Cerebellar cortex (tissue), 1 donor: ENCODE measurements at places on chromosomes 7 and 10.

GRCh38 chr7:75694638-75695399 lies 43.9 kb downstream of the HIP1 start:
- DNase-seq, result peak; percentile 22

- DNase-seq, result no peak
Measured at GRCh38 chr10:95426482-95426881, 134.7 kb downstream of the SORBS1 start.

DNA sequence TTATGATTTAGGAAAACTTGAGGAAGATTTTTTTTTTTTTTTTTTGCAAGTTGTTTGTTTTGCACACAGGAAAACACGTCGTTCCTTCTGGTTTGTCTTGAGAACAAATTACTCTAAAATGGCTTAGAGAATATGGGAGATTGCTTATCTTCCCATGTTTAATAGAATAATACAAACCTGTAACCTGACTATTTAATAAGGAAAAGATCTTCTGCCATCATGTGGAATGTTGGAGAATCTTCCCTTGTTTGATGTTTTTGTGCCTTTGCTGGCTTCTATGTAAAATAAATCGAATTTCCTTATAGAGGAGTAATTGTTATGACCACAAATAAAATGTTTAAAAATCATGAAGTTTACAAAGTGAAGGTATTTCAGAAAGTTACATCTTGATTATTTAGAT lies 818.8 kb downstream of the GATA3 start:
- no peak for DNase-seq

DNA sequence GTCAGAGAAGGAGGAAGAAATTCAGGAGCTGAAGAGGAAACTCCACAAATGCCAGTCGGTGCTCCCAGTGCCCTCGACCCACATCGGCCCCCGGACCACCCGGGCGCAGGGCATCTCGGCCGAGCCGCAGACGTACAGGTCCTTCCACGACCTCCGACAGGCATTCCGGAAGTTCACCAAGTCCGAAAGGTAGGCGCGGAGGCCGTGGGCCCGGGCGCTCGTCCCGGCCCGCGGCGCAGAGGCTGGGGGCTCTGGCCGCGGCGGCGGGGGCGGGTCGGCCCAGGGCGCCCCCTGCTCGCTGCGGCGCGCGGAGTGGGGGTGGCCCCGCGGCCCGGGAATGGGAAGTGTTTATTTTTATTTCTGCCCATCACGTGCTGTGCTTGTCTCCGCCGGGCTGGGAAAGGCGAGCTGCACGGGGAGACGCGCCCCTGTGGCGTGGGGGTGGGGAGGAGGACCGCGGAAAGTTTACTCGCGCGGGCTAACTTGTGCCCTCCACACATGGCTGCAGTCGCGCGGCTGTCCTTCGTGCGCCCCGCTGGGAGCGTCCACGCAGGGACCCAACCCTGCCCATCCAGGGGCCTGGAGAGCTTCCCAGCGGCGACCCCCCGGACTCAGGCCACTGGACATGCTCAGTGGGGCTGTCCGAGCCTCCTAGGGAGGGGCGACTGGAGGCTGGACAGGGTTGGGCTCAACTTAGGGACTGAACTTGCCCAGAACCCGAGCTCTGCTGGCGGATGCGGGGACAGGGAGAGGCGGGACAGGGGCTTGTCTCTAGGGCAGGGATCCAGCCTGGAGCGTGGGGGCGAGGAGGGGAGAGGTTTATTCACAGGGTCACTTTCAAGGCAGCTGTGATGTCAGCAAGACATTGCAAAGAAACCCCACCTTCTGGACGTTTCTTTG lies 82.6 kb upstream of the PRKG1 start:
- DNase-seq, result peak; percentile 46

DNA sequence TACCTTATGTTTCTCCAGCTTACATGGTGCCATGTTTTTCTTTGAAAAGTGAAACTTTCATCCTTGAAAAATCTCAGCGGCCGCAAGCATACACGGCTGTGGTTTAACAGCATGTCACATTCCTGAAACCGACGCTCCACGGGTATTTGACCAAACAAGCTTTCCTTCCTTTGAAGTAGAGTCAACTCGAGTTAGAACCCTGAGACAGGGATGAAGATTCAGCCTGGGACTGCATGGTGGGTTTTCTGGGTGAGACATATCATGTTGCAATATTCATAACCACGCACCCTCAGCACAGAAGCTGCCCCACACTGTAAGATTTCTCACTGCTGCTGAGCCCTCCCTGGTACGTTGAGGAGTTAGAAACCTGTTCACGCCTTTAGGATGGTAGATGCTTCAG lies 8.1 kb downstream of the CYP26A1 start:
- no peak for DNase-seq

- DNase-seq, result peak; percentile 63
Measured at GRCh38 chr10:12597788-12598765, 248.7 kb downstream of the CAMK1D start.

GRCh38 chr10:119726676-119727261 lies 919 bp downstream of the INPP5F start:
- no peak for DNase-seq

- no peak for DNase-seq
Measured at GRCh38 chr7:151429237-151429559, 10.7 kb downstream of the CRYGN start.

DNA sequence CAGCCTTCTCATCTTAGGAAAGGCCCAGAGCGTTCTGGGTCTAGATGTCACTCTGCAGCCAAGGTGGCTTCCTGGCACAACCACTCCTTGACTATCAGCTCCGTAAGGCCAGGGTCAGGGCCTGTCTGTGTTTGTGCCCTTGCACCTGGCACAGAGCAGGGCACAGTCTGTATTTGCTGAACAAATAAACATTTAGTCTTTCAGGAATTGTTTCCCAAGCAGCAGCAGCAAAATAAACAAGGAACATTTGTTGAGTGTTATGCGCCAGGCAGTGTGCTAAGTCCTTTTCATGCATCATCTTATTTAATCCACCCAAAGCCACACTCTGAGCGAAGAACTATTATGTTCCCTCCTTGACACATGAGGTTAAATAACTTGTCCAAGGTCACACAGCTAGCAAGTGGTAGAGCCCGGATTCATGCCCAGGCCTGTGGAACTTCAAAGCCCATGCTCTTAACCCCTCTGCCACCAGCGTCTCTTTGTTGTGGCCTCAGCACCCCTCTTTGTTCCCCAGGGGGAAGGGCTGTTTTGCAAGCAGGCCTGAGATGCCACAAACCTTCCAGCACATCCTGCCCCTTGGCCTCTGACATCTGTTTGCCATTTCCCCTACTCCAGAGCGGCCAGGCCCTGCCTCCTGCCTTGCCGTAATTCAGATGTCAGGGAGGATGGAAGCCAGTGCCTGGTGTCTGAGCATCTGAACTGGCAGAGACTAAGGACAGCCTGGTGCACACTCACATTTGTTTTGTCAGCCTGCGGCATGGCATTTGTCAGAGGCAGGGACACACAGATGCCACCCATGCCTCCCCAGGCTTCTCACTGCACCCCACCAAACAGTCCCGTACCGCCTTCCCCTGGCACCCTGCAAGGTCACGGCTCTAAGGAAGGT lies 325.8 kb upstream of the ZMIZ1 start:
- no peak for DNase-seq

- DNase-seq, result no peak
Measured at GRCh38 chr7:100567031-100567730, 6.5 kb downstream of the SAP25 start.

GRCh38 chr10:35925493-35925892 lies 283.4 kb upstream of the FZD8 start:
- DNase-seq, result no peak

DNA sequence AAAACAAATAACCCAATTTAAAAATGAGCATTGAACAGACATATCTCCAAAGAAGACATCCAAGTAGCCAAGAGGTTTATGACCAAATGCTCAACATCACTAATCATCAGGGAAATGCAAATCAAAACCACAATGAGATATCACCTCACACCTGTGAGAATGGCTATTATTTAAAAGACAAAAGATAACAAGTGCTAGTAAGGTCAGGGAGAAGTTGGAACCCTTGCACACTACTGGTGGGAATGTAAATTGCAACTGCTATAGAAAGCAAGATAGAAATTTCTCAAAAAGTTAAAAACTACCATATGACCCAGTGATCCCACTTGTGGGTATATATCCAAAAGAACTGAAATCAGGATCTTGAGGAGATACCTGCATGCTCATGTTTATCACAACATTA lies 49.5 kb downstream of the SGMS1 start:
- no peak for DNase-seq

DNA sequence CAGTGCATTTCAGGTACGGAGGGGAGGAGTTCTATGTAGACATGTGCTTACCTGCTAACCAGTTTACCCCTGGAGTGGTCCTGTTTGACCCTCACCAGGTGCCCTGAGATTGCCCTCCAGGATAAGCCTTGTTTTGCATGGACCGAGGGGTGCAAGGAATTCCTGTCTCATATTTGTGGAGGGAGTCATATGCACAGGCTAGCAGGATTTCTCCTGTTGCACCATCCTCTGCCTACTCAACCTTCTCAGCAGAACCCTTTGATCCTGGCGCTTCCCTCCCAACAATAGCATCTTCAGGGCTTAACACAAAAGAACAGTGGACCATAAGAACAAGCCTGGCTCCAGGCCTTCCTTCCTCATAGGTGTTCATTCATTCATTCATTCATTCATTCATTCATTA lies 7.2 kb downstream of the TRPV6 start:
- no peak for DNase-seq

- peak; percentile 83 for DNase-seq
Measured at GRCh38 chr7:55280031-55280454, 85.1 kb upstream of the LANCL2 start.

- no peak for DNase-seq
Measured at GRCh38 chr7:4629287-4629895, 52.7 kb upstream of the FOXK1 start.

- DNase-seq, result peak; percentile 5
Measured at GRCh38 chr7:31919678-31920369, 150.4 kb downstream of the PDE1C start.

- no peak for DNase-seq
Measured at GRCh38 chr7:77197141-77197540, 2.5 kb downstream of the FGL2 start.

GRCh38 chr7:121078701-121079227 lies 90.3 kb downstream of the CPED1 start:
- no peak for DNase-seq

DNA sequence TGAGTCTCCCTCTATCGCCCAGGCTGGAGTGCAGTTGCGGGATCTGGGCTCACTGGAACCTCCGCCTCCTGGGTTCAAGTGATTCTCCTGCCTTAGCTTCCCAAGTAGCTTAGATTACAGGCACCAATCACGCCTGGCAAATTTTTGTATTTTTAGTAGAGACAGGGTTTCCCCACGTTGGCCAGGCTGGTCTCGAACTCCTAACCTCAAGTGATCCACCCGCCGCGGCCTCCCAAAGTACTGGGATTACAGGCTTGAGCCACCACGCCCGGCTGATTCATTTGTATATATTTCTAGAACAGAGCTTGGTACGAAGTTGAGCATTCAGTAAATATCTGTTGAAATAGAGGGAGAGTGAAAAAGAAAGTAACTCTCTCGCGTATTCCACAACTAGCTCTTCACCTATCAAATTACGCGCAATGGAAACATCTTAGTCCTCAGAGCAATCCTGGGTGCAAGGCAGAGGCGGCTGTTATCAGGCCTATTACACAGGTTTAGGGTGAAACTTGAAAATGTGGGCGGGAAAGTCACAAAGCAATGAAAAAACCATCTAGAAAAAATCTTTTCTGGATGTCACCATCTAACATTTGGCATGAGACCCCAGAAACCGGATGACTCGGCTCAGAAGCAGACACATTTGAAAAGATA lies 707 bp upstream of the GHITM start:
- DNase-seq, result no peak

DNA sequence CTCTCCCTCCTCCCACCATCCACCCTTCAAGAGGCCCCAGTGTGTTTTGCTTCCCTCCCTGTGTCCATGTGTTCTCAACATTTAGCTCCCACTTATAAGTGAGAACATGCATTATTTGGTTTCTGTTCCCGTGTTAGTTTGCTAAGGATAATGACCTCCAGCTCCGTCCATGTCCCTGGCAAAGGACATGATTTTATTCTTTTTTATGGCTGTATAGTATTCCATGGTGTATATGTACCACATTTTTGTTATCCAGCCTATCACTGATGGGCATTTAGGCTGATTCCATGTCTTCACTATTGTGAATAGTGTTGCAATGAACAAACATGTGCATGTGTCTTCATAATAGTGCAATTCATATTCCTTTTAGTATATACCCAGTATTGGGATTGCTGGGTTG lies 79.7 kb downstream of the MRPL32 start:
- DNase-seq, result no peak

DNA sequence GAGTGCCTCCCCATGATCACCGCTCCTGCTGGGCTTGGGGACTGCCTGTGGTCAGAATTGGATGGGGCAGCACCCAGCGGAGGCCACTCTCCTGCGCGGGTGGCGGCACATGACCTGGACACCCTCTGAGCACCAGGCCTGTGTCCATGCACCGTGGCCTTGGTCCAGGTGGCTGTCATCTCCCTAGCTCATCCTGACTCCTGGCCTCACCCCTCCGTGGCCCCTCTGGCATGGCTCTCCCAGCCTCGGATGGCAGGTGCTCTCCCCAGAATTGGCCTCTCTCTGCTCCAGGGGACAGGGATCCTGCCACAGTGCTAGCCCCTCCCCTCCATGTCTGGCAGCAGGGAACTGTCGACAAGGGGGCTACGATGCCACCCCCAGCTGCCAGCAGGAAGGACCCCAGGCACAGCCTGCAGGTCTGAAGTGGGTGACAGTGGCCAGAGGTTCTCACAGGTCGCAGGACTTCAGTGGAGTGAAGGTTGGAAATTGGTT lies 37.2 kb upstream of the BTBD16 start:
- no peak for DNase-seq

GRCh38 chr10:130220251-130221185 lies 84.3 kb downstream of the GLRX3 start:
- no peak for DNase-seq

DNA sequence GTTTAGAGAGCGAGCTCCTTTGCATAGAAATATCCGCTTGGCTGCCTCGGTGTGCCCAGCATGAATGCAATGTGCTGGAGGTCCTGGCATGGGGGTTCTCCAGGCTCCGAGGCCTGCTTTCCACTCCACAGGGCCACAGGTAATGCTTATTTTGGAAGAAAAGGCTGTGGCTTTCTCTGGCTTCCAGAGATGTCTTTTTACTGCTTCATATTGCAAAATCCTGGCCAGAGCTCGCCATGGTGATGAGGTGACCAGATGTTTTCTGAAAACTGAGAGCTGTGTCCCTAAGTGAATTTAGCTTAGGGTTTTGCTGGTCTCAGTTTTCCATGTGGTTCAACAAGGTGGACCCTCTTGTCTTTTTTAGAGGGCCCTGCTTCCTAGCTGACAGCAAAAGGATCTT lies 65.2 kb downstream of the BMPER start:
- no peak for DNase-seq

DNA sequence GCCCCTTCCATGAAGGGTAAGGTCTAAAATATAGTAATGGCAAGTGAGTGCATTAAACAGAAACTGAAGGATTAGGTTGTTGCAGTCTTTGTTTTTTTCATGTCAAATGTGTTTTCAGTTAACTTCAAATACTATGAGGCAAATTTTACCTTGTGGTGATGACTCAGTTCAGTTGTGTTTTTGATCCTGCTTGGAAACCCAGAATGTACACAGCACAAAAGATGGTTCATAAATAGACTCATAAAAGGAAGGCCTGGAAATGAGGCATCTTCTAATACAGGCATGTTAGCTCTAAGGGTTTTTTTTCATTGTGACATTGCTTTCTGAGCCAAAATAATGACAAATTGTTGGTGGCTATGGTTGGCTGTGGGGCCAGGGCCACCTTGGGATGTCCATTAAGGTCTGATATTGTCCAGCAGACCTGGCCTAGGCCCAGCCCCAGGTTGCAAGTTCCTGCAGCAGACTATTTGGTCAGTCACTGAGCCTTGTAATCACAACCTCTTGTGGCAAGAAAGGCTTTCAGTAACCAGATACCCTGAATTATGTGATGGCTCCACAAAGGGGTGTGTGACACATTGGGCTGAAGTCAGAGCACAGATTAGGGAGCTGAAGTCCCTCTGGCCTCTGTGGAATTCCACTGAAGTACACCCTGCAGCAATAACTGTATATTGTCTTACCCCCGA lies 69.0 kb upstream of the SAMD8 start:
- DNase-seq, result no peak
